ENCODE measurements at places on chromosomes 7 and 10.
A peak's percentile ranks its signal among the peaks of the same experiment; 100 is the strongest.

DNA sequence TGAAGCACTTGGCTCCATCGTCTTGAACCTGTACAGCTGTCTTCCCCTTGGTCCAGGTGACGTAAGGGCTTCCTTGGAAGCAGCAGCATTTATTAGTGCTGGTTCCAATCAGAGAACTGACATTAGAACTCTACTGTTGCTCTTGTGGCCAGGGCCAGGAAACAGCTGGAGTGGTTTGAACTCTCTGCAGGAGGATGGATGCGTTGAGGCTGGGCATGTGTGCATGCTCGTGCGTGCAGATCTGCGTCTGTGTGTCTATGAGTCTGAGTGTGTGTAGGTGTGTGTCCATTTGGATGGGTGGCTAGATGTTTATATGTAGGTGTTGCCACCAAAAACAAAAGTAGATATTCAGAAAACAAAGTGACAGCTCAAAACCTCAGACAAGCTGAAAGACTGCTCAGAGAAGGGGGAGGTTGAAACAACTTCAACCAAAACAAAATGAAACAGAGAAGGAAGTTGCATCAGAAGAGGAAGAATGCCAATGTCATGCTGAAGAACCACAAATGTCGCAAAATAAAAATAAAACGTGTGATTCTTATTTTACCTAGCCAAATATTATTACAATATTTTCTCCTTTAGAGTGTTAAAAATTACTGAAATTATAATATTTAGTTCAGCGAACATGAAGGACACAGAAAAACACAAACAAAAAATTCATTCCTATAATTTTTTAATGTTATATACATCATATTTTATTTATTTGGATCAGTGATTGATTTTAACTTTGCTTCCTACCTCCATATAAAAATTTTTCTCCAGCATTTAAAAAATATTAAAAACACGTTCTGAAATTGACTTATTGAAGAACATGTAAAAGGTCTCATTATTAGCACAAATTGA, 96.1 kb upstream of the MKLN1 start:
- DNase-seq: peak; percentile 82

DNA sequence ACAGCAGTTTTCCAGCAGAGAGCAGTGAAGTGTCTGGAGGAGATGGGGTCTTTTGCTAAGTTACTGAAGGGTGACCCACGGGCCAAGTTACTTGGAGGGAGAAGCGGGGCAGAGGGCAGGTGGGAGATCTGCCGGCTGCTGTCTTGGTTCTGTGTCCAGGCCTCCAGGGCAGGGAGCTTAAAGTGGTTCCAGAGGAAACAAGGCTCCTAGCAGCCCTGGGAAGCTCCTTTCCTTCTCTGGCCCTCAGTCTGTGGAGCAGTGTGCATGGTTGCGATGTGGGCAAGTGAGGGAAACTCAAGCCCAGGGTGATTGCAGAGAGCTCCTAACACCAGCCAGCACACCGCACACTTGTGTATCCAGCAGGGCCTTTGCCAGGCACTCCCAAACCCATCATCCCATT, 6.3 kb downstream of the GHRHR start:
- no peak for DNase-seq

GRCh38 chr10:89369156-89370105, 8.4 kb upstream of the IFIT1B start:
- DNase-seq: no peak

GRCh38 chr10:129927351-129928120, 36.5 kb downstream of the EBF3 start:
- DNase-seq: no peak

DNA sequence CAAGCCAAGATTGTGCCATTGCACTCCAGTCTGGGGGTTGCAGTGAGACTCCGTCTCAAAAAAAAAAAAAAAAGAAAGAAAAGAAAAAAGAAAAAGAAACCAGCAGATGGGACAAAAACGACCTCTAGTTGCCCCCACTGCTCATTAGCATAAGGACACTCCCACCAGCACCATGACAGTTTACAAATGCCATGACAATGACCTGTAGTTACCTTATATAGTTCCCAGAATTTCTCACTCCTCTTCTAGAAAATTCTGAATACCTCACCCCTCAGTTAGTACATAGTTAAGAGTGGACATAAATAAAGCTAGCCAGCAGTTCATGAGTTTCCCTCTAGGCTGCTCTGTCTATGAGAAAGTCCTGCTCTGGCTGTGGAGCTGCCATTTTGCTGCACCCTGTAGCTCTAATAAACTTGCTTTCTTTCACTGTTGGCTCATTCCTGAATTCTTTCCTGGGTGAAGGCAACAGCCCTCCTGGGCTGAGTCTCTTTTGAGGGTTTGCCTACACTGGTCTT, 276.8 kb upstream of the AKR1E2 start:
- DNase-seq: no peak

GRCh38 chr10:51300617-51301304, 226.5 kb downstream of the PRKG1 start:
- DNase-seq: no peak

- DNase-seq: no peak
Observed at GRCh38 chr10:6200440-6200733, 2.3 kb upstream of the PFKFB3 start.

DNA sequence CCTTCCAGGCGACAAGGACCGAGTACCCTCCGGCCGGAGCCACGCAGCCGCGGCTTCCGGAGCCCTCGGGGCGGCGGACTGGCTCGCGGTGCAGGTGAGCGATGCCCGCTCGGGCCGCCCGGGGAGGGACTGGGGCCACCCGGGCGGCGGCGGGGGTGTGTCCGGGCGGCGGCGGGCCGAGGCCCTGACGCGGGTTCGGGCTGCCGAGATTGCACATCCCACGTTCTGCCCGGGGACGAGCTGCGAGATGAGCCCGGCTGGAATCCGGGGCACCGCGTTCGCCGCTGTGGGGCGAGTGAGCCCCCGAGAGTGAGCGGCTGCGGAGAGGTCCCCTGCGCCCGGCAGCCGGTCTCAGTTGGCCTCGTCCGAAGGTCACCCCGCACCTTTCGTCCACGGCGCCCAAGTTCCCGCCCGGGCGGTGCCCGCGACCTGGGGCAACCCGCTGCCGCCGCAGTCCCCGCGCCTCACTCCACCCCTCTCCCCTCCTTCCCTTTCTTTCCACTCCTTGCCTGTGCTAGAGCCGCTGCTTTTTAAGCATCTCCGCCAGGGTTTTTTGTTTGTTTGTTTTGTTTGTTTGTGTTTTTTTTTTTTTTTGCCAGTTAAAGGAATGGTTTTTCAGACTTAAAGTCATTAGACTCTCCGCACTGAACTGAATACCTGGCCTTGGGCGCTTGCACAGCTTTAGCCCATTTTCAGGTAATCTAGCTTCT, 515 bp downstream of the RALA start:
- DNase-seq: no peak

Measured in GM12878 (cell line).